ENCODE measurements at places on chromosomes 5 and 9.

DNA sequence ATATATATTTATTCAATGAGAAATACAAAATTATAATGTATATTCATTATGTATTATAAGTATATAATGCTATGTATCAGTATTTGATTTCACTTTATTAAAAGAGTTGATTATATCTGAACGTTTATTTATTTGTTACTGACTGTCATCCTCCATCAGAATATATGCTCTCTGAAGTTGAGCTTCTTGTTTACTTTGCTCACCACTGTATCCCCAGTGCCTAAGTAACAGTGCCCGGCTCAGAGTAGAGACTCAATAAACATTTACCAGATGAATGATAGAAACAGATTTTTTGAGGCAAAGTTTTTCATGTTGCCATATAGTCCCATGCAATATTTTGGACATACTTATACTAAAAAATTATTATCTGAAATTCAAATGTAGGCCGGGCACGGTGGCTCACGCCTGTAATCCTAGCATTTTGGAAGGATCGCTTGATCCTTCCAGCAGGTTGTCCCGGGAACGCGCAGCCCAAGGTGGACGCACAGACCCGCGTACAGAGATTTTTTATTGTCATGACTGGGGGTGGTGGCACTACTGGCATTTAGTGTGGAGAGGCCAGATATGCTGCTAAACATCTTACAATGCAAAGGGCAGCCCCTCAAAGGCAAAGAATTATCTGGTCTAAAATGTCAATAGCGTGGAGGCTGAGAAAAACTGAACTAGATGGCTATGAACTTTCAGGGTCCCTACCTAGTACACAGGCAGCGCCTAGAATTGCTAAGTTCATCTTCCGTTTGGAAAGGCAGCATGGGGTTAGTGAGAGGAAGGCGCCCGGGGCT is 761 bp upstream of the DNAJC25 start:
- no peak for DNase-seq

DNA sequence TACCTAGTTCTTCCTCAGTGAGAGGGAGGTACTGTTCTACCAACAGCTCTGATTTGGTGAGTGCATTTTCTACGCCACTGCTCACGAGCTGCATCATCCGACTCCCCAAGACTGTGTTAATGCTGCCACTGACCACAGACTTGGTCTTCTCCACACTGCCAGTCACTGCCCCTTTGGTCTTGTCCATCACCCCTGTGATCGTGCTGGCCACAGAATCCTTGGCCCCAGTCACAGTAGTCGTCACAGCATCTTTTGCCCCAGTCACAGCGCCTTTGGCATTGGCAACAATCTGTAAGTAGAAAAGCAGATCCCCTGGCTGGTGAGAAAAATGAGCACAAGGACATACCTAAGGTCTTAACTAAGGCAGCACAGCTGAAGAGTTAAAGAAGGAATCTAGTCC is 6.4 kb downstream of the PLIN2 start:
- DNase-seq: no peak

- no peak for DNase-seq
These were observed 118.2 kb downstream of the SEC61B start for GRCh38 chr9:99340281-99340680.

DNA sequence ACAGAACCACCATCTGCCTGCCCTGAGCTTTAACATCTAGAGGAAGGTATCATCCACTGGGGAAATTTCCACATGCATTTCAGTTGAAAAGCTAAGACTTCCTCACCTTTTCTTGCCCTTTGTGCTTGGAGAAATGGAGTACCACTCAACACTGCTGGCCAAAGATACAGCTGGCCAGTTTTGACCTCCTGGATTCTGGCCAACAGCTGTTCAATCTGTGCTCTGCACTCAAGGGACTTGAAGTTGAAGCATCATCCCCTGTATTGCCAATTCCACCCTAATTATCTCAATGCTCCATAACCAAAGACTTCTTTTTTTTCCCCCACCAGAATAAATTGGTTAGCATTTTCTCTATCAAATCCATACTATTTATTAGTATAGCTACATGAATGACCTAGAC is 70.4 kb upstream of the PRDM9 start:
- no peak for DNase-seq

DNA sequence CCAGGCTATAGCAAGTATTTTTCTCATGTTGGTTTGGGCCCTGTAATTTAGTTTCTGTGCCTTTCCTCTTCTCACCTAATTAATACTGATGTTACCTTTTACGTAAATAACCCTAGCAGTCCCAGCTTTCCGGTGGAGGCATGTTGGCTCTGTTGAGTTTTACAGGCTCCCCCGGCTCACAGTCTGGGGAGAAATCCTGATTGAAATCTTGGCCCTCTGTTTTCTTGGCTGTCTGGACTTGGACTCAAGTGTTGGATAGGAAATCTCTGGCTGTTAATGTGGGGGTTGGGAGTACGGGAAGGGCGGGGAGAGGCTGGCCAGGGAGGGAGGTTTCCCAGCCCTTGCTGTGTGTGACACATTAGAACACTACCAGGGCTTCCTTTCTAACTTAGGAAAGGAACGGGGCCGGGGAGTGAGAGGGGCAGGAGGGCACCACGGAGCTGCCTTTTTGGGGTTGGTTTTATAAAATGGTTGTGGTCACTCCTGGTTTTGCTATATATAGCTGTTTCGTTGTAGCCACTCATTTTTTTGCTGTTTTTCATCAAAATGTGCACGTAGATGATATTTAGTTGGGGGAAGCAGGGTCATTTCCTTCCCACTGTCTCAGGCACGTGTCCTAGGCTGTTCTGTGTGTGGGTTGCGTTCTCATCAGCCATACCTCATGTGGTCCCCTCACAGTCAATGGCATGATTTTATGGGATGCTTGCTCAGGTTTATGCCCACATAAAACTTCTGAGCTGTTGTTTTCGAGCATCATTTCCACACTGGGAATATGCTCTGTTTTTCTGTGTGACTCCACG is 11.0 kb downstream of the TRIO start:
- no peak for DNase-seq

- DNase-seq: peak; percentile 44
These were observed 77.7 kb downstream of the HOMER1 start for GRCh38 chr5:79436224-79436623.

DNA sequence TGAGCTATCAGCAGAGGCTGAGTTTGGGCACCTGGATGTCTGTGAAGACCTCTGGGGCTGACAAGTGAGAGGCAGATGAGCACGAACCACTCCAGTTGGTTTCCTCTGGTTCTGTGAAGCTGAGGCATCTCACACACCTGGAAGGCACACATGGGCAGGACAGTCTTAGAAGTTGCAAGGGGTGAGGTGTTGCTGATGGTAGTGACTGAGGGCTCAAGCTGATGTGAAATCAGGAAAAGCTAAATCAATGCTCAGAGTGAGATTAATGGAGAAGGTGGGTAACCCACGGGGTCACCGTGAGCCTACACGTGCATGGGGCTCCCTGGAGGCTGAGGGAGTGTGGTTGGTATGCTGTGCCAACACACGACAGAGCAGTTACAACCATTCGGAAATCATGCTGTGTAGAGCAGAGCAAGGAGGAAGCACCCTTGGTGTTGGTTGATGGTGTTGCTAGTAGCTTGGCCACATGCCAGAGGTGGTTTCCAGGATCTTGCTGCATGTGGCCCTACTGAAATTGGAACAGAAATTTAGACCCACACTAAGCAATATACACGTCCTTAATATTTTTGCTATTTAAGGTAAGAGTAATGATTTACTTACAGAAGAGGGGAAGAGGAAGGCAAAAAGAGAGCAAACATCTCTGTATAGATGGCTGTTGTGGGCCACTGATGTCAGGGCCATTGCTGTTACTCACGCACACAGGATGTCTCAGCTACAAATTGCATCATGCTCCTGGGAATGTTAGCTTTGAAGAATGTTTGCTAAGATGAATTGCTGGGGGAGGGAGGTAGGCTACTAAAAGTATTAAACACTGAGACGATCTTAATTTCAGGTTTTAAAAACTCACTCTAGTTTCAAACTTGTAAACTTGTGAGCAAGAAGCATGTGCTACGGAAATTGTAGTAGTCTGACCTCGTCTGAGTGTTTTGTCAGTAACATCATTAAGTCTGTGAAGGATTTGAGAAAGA is 170.5 kb downstream of the ARHGEF28 start:
- DNase-seq: peak; percentile 93

GRCh38 chr5:34625246-34625645 is 30.9 kb upstream of the RAI14 start:
- DNase-seq: no peak

DNA sequence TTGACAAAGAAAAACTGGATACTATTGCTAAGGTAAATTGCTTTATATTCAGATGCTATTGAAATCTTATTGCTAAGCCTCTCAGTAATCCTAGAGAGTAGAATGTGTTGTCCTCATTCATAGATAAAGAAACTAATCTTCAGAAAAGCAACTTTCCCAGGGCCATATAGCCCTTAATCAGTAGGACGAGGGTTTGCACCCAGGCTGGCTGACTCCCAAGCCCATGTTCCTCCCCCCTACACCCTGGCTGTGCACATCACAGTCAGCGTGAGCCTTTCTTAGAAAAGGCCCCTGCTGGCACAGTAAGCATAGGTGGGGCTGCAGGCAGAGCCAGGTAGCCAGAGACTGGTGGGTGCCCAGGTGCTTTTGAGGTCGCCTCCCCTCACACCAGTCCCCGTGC is 15.8 kb upstream of the GLIPR2 start:
- DNase-seq: no peak

- DNase-seq: no peak
These were observed 87.0 kb downstream of the RXRA start for GRCh38 chr9:134413112-134413715.

DNA sequence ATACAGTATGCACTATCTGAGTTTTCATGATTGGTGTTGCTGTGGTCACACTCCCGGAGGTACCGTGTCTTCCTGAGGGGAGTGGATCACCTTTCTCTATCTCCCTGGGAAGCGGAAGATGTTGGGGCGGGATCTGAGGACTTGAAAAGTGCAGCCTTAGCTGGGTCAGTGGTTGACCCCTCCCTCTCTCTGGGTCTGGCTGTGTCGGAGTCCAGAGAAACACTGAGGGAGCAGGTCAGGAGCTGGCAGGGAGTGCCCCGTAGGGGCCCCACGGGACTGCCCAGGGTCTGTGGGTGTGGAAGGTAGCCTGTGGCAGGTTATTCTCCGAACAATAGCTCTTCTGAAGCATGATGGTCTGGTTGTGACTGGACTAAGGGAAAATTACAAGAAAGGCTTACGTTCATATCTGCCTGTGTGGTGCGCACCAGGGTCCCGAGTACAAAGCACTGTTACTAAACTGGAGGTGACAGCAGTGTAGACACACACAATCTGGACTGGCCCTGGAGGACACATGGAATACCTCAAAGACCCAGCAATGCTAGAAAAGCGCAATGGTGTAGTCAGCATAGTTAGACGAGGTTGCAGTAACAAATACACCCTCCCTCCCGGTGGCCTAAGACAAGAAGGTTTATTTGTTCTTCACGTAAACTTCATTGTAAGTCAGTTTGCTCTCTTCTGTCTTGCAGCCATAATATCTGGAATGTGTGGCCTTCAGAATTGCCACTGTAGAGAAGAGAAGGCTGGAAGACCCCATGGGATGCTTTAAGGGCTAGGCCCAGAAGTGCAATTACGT is 9.4 kb upstream of the ZFP62 start:
- DNase-seq: no peak

- DNase-seq: peak; percentile 57
These were observed 81.9 kb upstream of the FAM169A start for GRCh38 chr5:74948031-74948546.

DNA sequence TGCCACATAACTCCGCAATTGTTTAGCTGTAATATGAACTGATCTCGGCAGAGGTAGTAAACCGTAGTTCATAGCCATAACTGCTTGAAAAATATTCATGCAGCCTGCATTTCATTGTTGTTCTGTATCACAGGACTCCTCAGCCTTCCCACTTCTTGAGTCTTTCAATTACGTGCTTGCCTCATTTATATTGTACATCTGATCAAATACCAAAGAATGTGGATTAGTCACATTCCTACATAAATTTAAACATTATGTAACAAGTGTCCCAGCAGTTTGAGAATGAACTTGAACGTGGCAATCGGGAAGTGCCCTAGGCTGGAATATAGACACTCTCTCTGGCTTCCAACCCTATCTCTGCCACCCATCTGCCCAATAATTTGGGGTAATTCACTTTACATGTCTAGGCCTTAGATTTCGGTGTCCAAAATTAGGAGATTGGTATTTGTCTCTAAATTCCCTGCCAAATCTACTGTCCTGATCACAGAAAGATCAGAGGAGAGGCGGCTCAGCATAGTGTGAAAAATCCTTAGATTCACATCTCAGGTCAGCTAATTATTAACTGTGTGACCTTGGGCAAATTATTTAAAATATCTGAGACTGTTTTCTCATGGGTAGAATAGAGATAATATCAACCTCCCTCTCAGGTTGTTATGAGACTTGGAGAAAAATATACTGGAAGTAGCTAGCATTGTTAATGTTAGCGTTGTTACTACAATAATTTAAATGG is 215.1 kb upstream of the RFX3 start:
- DNase-seq: peak; percentile 43

DNA sequence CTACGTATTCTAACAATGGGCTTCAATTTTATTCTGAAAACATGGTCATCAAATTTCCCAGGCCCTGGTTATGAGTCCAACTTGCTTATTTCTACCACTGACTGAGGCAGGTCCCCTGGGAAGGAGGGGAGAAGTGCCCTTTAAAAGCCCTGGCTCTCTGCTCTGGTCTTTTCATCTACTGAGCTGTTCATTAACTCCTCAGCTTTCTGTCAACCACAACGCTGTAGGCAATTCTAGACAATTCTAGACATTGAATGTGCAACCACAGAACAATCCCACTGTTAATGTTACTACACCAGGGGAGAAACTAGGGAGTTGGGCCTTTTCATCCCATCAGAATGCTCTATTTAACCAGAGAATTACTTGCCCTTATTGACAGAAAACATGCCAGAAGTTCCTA is 10.0 kb downstream of the MOCS2 start:
- peak; percentile 47 for DNase-seq

GRCh38 chr9:109088221-109088620 is 31.5 kb downstream of the TMEM245 start:
- DNase-seq: no peak

DNA sequence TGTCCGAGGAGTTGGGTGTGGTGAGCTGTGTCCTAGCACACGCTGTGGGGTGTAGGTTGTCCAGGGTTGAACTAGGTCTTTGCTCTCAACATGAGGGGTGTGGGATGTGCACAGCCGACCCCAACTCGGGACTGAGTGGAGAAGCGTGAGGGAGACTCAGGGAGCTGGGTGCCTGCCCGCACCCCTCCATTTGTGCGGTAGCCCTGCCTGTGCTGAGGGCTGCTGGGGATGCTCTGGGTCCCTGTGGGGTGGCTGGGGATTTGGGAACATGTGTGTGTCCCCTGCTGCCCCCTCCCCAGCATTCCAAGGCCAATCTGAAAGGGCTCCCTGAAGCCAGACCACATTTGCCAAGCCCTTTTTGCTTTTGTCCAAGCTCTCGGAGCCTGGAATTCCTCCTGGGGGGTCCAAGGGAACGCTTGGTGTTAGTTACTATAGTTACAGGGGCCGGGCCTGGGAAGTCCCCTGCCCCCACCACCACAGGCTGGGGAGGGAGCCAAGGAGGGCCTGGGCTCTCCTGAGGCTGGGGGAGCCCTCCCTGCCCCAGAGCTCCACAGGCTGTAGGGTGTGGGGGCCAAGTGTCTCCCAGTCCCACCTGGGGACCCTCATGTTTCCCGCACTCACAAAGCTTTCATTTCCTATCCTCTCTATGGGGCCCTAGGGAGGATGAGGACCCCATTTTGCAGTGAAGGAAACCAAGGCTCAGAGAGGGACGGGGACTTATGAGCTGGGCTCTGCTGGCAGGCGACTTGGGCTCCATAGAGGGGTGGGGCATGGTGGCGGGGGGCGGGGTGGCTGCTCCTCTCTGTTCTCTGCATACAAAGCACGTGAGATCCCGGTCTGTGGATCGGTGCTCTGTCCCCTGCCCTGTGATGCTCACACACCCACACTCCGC is 1.1 kb downstream of the CRB2 start:
- DNase-seq: no peak
